ENCODE measurements at places on chromosomes 3 and 15.
A peak's percentile ranks its signal among the peaks of the same experiment; 100 is the strongest.

DNA sequence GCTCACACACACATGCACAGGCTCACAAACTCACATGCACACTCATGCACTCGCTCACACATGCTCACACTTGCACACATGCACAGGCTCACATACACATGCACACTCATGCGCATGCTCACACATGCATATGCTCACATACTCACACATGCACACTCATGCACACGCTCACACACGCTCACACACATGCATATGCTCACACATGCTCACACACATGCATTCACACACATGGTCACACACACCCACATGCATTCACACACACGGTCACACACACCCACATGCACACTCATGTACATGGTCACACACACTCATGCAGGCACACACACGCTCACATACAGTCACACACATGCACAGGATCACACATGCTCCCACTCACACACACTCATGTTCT lies 132.8 kb upstream of the SMAD3 start:
- DNase-seq: no peak

DNA sequence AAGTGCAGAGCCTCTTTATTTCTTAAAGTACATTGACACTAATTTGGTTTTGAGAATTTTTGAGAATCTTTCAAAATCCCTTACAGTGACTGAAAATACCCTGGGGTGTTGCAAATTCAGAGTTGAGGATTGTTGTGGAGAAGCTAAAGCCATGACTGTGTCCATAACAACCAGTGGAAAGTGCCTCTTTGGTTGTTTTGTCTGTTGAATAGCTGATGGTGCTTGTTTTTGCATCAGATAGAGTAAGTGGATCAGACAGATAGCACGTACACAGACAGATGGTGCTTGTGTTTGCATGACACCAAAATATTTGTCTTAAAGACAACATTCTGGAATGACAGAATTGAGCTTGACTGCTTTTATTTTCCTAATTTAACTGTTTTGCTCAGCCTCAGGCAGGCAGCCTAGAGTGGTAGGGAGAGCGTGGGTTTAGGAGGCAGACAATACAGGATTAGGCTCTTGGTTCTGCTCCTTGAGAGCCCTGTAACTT lies 265.0 kb downstream of the IL20RB start:
- no peak for DNase-seq

DNA sequence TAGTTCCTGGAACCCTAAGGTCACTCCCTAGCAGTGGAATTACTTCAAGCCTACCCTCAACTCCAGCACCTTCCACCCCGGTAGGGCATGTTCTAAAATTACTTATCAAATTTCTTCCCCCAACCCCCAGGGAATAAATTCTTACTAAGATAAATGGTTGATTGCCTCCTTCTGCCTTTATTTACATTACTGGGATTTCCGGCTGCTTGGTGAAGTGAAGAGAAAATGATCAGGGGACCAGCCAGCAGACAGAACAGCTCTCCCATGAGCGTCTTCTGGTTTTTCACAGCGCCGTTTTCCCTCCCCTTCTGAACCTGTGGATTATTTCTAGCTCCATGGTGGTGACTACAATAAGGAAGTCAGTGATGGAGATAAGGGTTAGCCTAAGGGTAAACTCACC lies 521.5 kb upstream of the PPP2R3A start:
- DNase-seq: no peak

DNA sequence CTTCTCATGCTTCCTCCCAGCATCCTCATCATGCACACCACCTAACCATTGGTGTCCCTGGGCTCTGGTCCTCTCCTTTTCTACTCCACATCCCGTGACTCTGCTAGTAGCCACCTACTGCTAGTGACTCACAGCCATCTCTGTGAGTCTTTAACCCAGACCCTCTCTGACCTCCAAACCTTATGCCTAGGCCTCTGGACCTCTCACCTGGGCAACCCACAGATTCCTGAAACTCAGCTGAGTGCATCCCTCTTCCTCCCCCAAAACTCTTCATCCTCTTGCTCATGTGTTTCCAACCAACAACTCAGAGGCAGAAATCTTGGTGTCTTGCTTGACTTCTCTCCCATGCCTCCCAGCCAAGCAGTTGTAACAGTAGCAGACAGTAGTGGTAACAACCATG lies 20.0 kb upstream of the SLCO2A1 start:
- DNase-seq: no peak

DNA sequence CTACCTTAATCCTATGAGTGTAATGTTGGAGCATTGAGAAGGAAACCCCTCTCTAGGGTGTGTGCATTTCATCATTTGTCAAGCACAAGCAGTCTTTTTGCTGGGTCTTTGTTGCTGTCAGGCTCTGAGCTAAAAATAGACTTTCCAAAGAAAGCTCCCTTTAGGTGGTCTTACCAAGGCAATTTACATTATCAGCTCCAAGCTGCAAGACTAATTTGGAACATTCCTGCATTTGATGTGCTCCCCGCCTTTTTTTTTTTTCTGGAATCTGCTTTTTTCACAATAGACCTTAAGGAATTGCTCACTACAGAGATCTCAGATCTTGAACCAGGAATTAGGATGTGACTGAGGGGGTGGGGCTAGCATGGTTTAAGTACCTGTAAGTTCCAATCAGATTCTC lies 60.6 kb upstream of the STAC start:
- no peak for DNase-seq

DNA sequence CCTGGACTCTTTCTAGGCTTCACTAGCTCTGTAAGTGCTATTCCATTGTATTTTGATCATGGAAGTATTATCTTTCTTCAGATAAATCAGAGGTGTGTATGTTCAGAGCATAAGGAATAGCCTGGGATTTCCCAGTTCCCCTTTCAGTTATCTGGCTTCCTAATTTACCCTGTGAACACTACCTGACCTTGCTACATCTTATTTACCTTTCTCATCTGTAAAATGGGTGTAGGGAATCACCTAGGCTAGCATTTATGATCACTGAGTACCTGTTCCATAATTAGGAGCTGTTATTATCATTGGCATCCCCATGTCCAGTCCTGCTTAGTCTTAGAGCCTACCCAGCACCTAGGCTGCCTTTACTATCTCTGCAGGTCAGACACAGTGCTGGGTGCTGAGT lies 149.3 kb upstream of the NR2F2 start:
- DNase-seq: no peak

GRCh38 chr3:24299806-24300626 lies 194.6 kb downstream of the THRB start:
- no peak for DNase-seq

- peak; percentile 30 for DNase-seq
Measured at GRCh38 chr3:169660709-169661360, 2.7 kb downstream of the MECOM start.

GRCh38 chr15:60062826-60063225 lies 58.7 kb downstream of the FOXB1 start:
- no peak for DNase-seq

- DNase-seq: no peak
Measured at GRCh38 chr3:13080026-13080425, 6.8 kb upstream of the IQSEC1 start.

GRCh38 chr3:22244761-22245521 lies 493.9 kb upstream of the ZNF385D start:
- DNase-seq: no peak
